NCI-H1417 (cell line): ENCODE measurements at places on chromosomes 5 and 9.

DNA sequence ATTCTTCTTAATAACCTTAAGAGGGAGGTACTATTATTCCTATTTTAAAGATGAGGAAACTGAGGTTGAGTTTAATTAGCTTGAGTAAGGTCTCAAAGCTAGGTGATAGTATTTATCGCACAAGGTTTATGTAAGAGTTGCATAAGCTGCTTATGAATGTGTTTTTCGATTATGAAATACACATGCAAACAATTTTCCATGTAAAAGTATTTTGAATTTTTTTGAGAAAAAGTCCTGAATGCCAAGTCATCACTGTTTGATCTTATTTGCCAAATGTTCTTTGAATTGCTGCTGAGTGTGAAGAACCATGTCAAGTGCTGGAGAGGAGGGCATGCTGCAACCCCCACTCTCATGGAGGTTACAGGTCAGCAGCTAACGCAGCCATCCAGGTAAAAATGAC, 174.4 kb downstream of the CARTPT start:
- no peak for DNase-seq

DNA sequence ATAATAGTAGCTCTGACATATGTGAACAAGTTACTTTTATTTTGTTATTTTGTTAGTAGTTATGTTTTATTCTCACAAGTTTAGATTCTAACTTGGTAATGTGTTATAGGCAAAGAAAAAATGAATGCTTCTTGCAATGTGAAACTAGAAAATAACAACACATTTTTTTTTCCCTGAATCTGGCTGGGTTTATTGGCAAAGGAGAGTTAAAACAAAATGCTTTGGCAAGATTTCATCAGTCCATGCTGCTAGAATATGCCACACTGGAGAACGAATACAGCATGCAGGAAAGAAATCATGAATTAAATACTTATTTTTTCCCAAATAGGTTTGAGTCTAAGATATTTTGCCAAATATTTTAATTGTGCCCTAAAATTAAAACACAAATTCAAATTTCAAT, 1048.1 kb upstream of the ACO1 start:
- DNase-seq: no peak

DNA sequence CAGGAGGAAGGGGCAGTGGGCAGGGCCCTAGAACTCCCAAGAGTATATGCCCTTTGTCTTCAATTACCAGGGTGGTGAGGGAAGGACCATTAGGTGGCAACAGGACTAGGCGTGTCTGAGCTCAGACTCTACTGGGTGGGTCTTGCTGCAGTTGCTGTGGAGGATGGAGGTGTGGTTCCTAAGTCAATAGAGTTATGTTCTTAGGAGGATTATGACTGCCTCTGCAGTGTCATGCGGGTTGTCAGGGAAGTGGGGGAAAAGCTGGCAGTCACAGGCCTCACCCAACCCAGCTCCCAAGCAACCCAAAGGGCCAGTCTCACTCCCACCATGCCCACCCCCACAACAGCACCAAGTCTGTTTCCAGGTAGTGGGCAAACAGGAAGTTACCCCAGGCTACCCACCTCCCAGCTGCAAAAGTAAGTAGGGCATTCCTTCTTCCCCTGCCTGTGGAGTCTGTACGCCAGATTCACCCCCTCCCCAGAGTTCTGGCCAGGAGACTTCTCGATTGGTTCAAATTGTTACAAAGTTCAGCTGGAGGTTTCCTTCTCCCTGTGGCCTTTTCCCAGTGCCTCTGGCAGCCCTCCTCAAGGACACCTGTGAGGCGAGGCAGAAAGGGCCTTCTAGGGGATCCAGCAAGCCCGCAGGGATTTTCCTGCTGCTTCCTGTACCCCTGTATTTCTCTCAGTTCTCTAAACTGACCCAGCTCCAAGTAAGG, 145.3 kb downstream of the HINT1 start:
- no peak for DNase-seq

DNA sequence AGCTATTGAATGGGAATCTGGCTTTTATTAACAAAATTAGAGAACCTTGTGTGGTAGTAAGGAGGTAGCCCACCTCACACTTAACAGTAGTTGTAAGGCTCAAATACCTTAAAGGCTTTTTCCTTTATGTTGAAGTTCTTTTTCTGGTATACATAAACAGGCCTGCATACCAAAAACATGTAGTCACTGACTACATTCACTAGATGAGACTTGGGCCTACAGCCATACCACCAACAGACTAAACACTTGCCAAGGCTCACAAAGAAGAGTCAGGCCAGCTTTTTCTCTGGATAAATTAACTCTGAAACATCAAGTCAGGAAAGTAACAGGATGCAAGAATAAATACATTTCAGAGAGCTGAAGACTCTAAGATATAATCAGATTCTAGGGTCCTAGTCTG, 78.6 kb upstream of the MPDZ start:
- no peak for DNase-seq

GRCh38 chr5:115452536-115453235, 91.9 kb downstream of the FEM1C start:
- DNase-seq: no peak

GRCh38 chr9:135811801-135812200, 95.5 kb downstream of the CAMSAP1 start:
- DNase-seq: peak; percentile 60

DNA sequence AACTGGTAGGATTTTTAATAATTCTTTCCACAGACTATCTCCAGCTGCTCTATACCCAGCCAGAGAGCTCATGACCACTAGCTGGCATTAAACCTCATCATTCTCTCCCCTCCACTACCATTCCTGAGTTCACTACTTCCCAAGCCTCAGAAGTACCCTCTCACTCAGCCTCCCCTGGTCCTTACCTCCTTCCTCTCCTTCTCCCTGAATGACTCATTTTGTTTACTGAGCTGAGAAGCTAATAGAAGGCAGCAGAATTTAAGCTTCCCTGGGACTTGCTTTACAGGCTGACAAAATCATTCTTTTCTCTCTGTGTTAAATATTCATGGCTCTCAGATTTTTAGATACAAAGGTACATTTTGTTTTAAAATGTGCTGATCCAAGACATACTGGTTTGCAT, 305.4 kb downstream of the TLR4 start:
- peak; percentile 48 for DNase-seq

DNA sequence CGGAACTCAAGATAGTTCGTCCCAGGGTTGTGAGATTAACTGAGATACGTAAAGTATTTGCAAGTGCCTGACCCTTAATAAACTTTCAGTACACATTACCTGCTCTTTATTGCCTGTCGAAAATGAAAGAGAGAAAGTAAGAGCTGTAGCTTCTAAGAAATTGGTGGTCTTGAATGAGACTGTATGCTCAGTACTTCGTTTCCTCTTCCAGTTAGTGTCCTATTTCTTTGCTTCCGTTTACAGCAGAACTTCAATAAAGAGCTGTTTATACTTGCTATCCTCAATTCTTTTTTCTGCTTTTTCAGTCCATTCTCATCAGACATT, 534 bp downstream of the SRFBP1 start:
- no peak for DNase-seq

DNA sequence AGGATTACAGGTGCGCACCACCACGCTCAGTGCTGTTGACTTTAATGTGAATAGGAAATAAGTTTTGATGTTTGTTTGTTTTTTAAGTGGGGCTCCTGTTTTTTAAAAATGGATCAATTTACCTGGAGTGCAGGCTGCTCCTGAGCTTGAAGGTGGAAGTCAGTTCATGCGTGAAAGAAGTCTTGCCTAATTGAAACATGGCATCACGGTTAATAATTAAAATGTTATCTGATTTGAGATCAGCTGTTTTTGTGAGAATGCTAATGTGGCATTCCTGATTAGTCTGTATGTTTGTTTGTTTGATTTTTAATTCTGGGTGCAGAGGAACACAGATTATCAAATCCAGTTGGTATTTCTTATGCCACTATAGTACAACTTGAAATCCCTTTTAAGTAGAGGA, 6.5 kb downstream of the SFXN1 start:
- no peak for DNase-seq

GRCh38 chr9:137136881-137137607, 1.9 kb upstream of the GRIN1 start:
- DNase-seq: peak; percentile 70

- DNase-seq: peak; percentile 27
These were observed 12.0 kb downstream of the PRRX2 start for GRCh38 chr9:129677456-129677855.

DNA sequence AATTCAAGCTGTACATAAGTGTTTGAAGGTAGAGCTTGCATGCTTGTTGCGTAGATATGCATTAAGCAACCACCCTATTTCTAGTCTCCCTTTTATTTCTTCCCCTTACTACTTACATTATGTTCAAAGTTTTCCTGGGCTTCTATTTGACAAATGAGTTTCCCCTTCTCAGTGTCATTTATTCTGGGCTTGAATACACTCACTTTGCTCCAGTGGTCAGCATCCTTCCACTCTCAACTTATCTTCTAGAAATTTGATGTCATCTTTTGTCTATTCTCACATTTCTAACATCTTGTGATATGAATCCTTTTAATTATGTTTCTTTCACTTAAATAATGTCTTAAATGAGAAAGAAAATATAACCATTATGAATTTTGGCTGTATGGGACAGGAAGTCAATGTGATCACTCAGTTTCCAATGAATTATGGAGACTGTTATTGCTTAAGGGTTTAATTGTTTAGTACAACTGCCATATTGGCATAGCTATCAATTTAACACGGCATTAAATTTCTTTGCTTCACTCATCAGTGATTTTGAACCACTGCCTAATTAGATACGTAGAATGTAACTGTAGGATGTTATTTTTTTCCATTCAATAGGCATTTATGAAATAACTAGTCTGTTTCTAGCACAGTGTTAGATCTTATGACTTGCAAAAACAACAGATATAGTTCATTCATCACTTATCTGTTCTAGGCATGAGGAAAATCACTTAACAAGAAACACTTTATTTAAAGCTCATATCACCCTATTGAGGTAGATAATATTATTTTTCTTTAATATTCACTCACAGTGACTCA, 105.5 kb upstream of the CDH12 start:
- DNase-seq: peak; percentile 12

GRCh38 chr5:124206540-124206939, 539.9 kb downstream of the ZNF608 start:
- DNase-seq: peak; percentile 51

- DNase-seq: no peak
These were observed 167.1 kb upstream of the MVB12B start for GRCh38 chr9:126159430-126160060.
